ENCODE measurements at places on chromosomes 3 and 15. TPM values are rescaled to one million over a fixed set of nuclear protein-coding genes. Genes with fewer than 3 reads are reported as not detected.

UROC1 gene
- total RNA-seq: not detected

CYP1A1 gene
- total RNA-seq: 0.48 TPM

IGSF10 gene
- total RNA-seq: not detected

SMCO1 gene
- not detected for total RNA-seq

DRD3 gene
- not detected for total RNA-seq

CCR1 gene
- total RNA-seq: 0.48 TPM

REC114 gene
- not detected for total RNA-seq

SI gene
- not detected for total RNA-seq

TWF2 gene
- 117 TPM for total RNA-seq

SLC22A14 gene
- total RNA-seq: not detected

CLRN1 gene
- not detected for total RNA-seq

XIRP1 gene
- 4.3 TPM for total RNA-seq

DNAH1 gene
- 4.5 TPM for total RNA-seq

PLSCR5 gene
- total RNA-seq: not detected

RNU5B-1 gene
- total RNA-seq: not detected

ACP3 gene
- total RNA-seq: not detected

COL6A5 gene
- total RNA-seq: not detected

GRK7 gene
- total RNA-seq: not detected

All from activated CD8-positive, alpha-beta memory T cell treated with anti-CD3 and anti-CD28 coated beads for 36 hours (primary cell).